ENCODE measurements at places on chromosomes 1 and 21.

GRCh38 chr1:41239988-41240610, 2.0 kb downstream of the SCMH1 start:
- DNase-seq, result peak; percentile 31

GRCh38 chr1:153728305-153729066, 636 bp downstream of the INTS3 start:
- peak; percentile 57 for DNase-seq

GRCh38 chr1:6512908-6513280, 21.4 kb upstream of the PLEKHG5 start:
- no peak for DNase-seq

GRCh38 chr1:166738873-166739272, 100.4 kb upstream of the POGK start:
- no peak for DNase-seq

DNA sequence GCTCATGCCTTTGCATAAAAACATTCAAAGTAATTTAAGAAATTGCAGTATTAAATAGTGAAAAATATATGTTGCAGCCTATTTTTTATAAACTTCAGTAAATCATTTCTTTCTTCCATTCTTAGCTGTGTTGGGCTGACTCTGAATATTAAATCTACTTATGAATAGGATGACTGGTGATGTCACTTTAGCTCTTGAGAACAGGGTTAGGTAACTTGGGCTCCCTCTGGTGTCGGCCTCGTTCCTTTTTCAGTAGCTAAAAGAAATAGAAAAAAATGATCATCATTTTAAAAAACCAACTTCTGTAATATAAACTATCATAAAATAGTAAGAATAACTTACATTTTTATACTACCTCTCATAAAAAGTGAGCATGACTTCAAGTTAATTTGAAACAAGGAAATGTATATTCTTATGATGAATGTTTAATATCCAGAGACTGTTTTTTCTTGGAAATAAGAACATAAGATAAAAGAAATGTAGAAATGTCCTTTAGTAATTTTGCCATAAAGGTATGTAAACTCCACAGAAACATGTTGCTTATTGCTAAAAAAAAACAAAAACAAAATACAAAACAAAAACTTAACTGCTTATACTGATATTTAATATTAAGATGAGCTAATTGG, 26.8 kb upstream of the NCAM2 start:
- DNase-seq, result peak; percentile 66

DNA sequence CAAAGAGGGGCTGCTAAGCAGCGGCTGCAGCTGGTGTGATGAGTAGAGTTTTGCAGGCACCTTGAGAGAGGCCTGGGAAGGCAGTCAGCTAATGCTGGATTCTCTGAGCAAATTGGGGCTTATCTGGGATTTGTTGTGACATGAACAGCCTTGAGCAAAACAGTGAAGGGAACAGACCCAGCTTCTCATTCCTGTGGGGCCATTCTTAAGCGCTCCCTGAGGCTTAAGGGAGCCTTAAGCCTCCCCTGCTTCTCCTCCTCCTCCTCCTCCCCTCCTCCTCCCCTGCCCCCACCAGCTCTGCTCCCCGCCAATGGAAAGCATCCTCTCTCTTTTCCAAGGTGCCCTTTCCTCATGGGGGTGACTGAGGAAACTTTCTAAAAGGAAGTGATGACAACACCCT, 21.3 kb downstream of the HMGCS2 start:
- DNase-seq, result no peak

GRCh38 chr1:22212400-22213233, 69.7 kb upstream of the WNT4 start:
- DNase-seq, result no peak

GRCh38 chr21:14870853-14871149, 194.0 kb downstream of the NRIP1 start:
- no peak for DNase-seq

DNA sequence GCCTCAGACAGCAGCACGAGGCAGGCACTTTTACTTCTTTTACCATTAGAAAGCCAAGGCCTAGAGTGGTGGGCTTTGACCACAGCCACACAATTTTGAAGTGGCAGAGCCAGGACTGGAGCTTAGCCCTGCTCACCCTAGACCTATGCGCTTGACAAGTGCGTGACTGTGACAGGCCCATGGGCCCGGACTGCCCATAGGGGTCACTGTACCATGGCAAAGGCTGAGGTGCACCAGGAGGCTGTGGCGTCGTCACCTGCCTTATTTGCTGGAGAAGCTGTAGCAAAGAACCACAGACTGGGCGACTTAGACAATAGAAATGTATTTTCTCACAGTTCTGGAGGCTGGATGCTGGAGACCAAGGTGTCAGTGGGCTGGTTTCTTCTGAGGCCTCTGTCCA, 2.6 kb upstream of the TMEM82 start:
- DNase-seq, result no peak

- peak; percentile 76 for DNase-seq
Measured at GRCh38 chr21:32001390-32001789, 128.6 kb downstream of the HUNK start.

GRCh38 chr21:45011426-45011825, 63.0 kb upstream of the ADARB1 start:
- no peak for DNase-seq

DNA sequence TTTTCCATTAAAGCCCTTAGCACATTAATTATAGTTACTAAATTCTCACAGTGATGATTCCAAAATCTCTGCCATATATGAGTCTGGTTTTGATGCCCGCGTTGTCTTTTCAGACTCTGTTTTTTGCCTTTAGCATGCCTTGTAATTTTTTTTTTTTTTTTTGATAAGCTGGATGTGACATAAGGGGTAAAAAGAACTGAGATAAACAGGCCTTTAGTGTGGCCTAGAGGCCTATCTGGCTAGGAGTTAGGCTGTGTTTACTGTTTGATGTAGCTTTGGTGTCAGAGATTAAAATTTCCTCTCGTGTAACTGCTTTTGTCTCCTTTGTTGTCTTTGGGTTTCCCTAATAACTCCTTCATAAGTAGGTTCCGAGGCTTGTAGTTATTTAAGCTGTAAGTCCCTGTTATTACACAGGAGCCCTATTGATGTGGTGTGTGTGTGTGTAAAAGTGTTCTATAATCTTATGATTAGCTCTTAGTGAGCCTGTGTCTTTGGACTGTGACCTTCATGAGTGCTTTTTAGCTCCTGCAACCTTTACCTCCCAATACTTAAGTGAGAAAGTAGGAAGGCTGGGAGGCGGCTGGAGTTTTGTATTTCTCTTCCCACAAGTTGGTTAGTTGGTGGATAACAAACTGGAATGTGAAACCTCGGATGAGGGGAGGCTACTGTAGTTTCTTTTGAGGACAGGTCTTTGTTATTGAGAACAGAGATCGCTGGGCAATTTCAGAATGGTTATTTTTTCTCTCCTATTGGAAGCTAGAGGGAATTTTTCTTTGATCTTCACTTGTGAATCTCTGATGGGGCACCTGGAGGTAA, 19.3 kb downstream of the HS2ST1 start:
- DNase-seq, result no peak

DNA sequence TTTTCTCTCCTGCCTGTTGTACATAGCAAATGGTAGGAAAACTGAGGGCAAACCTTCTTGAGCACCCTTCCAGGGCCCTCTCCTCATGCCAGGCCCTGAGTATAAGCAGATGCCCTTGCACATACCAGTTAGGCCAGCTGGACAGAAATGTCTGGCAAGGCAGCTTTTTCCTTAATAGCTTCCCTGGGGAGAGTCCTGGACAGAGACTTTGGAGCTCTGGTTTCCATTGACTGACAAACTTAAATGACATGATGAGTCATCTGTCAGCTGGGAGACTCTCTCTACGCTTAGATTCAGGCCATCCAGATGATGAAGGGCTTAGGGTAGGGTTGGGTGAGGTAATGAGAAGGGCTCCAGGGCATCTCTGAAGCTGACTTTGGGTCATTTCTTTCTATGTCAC, 317.5 kb downstream of the ASTN1 start:
- DNase-seq, result no peak

DNA sequence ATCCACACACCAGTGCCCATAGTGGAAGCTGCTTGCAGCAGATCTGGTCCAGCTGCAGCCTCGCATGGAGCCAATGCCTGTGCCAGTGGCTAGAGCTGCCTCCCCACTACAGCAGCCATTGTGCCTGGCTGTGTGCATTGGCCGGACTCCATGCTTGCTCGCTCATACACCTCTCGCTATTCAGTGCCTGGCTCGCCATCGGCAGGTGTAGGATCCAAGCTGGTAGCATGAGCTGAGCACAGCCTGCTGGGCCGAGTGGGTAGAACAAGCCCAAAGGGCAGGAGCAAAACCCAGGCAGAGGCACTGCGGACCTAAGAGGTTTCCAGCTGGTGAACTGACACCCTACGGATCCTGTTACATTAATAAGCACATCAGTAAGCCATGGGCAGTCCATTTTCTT, 1184.1 kb downstream of the AMY1C start:
- no peak for DNase-seq

DNA sequence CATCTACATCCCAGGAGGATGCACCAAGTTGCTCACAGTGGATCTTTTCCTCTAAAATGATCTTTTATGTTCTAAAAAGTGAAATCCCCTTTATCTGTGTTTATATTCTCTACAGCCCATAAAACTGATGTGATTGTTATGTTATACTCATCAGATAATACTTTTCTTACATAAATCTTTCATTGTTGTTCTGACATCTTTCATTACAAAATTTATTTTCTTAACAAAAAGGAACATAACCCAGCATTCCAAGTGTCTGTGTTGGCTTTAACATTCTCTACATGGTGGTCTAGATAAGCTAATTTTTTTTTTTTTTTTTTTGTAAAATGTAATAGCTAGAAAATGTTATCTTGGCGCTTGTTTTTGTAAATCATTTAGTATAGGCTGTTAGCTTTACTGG, 8.3 kb upstream of the CACYBP start:
- no peak for DNase-seq

DNA sequence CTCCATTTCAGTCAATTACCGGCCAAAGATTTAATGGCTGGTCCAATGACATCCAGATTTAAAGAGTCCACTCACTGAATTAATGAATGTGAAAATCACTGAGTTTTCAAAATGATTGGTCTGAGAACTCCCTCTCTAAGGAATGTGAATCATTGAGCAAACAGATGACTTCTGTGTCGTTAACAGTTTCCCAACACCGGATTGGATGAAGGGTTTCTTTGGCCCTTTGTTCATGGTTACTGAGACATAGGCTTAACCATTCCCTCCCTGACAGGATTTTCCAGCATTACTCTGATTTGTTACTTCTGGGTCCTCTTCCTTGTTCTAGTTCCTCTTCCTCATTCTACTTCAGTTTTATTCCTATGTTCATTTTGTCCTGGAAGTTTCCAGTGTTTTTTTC, 1.5 kb upstream of the CLDN17 start:
- no peak for DNase-seq

DNA sequence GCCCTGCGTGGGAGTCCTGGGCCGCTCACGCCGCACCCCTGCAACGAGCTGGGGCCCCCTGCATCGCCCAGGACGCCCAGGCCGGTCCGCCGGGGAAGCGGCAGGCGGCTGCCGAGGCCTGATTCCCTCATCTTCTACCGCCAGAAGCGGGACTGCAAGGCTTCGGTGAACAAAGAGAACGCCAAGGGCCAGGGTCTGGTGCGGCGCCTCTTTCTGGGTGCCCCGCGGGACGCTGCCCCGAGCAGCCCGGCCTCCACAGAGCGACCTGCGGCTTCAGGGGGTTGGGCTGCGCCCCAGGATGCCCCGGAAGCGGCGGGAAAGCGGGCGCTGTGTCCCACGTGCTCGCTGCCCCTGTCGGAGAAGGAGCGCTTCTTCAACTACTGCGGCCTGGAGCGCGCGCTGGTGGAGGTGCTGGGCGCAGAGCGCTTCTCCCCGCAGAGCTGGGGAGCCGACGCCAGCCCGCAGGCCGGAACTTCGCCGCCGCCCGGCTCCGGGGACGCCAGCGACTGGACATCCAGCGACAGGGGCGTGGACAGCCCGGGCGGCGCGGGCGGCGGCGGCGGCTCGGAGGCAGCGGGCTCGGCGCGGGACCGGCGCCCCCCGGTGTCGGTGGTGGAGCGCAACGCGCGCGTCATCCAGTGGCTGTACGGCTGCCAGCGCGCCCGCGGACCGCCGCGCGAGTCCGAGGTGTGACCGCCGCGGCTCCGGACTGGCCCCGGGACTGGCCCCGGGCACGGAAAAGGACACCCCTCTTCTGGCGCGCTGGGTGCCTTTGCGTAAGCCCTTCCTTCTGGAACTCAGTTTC, 2.7 kb downstream of the FAM110D start:
- DNase-seq, result no peak

GRCh38 chr1:234987415-234988154, 141.1 kb downstream of the TOMM20 start:
- peak; percentile 80 for DNase-seq

DNA sequence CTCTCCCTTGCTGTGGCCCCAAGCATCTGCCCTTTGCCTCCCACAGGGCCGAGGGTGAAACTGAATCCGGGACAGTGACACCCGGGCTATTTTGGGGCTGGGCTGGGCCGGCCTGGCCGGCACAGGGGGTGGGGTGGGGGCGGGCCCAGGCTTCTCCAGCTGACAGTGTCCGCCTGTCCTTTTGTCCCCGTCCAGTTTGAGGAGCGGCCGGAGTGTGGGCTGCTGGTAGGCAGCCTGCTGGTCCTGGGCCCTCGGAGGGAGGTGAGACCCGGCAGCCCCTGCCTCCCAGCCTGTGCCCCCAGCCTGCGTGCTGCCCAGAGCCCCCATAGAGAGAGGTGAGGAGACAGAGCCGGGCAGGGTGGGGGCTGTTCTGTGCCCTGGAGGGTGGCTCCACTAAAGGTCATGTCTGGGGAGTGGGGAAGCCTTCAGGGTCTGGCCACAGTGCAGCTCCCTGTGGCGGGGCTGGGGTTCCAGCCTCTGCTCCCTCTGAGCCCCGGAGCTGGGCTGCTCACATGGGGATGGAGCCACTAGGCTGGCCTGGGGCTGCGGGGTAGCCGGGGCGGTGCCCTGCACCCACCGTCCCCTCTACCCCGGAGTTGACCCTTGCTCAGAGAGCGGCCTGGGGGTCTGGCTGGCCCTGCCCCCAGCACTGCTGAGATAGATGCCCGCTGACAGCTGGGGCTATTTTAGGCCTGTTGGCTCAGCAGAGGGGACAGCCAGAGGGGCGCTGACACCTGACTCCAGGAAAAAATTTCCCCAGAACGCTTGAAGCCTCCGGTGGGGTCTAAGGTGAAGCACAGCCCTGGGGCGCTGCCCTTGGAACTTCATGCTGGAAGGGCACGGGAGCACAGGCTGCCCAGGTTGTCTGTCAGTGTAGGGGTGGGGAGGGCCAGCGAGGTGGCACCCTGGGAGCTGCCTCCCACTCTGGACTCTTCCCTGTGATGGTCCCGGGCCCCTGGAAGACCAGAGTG, at the start of gene OBSCN:
OBSCN (plus strand) TSS at position 194 of the 971 bp plus-strand sequence. CDS start 3,740 bp downstream, outside the sequence.
- DNase-seq, result no peak

DNA sequence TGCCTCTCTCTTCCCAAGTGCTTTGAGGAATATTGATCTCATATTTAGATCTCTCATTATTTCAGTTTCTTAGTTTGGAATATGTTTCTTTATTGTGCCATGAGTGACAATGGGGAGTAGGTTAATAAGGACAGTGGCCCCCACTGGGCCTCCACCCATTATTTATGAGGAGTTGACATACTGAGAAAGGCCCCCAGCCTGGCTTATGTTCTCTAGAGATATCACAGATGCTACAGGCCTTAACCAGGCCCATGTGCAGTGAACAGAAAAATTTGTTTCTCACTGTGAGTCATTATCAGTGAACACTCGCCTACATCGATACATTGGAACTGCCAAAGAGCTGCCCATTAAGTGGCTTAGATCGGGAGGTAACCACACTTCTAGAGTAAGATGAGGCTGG, 35.7 kb upstream of the SYT6 start:
- DNase-seq, result no peak

GRCh38 chr21:30990514-30991262, 47.6 kb downstream of the KRTAP19-8 start:
- DNase-seq, result no peak
